ENCODE measurements at places on chromosomes 4 and X.

GRCh38 chr4:83025563-83025962 lies 9.4 kb upstream of the COPS4 start:
- no peak for DNase-seq

GRCh38 chr4:139567159-139567870 lies 11.3 kb upstream of the SETD7 start:
- no peak for DNase-seq

DNA sequence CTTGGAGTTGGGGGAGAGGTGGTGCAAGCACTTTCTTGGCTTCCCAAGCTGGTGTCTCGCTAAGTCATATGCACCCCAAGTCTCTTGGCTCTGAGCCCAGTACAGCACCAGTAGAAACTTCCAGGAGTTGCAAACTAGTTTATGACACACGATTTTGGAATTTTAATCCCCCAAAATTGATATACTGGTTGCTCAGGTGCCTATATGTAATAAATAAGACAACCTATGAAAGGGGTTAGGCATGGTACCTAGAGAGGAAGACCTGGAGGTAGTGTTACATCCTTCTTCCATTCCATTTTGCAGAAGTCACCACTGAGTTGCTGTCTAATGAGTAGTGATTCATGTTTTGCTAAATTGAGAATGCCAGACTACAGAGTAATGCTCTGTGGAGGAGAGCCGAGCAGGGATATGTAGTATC lies 4.3 kb upstream of the SLC4A4 start:
- no peak for DNase-seq

DNA sequence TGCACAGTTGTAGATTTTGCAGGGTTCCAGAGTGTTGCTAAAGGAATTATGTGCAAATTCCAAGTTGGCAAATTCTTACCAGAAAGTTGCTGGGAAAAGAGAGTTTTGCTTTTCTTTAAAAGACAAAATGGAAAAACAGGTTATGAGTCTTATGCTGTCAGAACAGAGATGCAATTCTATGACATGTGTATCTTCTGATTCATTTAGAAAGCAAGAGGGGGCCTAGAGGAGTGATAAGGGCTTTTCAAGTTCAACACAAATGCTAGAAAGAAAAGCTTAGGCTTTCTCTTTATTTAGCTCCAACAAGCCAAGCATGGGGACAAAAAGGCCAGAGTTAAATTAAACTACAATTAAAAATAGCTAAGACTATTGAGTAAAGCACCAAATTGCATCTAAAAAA lies 72.4 kb upstream of the GATB start:
- DNase-seq = no peak

DNA sequence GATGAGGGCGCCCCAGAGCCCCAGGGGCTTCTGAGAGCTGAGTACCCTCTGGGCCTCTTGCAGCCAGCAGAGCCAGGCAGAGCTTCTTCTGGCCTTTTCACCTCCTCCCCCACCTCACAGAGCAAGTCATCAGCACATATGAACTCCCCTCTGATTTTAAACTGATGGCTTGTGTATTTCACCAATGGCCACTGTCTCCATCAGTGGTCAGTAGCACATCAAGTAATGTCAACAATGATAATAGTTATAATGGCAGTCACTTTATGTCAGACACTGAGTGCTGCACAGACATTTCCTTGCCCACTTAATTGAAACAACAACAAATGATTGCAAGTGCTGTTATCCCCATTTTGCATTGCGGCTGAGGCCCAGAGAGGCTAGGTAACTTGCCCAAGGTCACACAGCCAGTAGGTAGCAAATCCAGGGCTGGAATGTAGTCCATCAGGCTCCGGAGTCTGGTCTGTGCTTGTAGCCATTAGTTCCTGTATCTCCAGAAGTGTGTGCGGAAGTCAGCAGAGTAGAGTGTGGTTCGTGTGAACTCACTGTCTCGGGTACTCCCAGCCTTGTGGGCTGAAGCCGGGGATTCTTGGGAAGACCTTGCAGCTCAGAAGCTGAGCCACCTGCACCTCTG lies 3.0 kb downstream of the ATP2B3 start:
- DNase-seq = no peak

DNA sequence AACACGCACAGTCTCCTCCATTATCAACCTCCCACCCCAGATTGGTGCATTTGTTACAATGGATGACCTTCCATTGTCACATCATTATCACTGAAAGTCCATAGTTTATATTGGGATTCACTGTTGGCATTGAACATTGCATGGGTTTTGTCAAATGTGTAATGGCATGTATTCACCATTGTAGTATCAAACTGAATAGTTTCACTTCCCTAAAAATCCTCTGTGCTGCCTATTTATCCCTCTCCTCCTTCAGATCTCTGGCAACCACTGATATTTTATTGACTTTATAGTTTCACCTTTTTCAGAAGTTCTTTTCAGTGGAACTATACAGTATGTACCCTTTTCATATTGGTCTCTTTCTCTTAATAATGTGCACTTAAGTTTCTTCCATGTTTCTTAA lies 1565.4 kb downstream of the PCDH18 start:
- DNase-seq = no peak

- no peak for DNase-seq
These were observed 25.5 kb downstream of the ADGRL3 start for GRCh38 chr4:61225656-61226055.

DNA sequence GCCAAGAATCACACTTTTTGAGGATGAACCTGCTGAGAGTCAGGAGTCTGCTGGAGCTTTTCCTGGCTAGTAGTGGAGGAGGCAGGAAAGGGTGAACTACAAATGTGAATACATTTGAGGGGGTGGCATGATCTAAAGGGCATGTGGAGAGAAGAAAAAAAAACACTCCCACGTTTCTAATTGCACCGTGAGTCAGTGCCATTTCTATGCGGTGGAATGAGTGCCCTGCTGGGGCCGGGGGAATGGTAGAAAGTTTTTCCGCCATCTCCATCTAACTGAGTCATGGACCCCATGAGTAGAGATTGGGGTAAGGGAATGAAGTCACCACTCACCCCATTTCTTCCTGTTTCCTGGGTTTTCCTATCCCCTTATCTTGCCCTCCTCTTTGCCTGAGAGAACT lies 19.8 kb downstream of the BEX3 start:
- DNase-seq = no peak

DNA sequence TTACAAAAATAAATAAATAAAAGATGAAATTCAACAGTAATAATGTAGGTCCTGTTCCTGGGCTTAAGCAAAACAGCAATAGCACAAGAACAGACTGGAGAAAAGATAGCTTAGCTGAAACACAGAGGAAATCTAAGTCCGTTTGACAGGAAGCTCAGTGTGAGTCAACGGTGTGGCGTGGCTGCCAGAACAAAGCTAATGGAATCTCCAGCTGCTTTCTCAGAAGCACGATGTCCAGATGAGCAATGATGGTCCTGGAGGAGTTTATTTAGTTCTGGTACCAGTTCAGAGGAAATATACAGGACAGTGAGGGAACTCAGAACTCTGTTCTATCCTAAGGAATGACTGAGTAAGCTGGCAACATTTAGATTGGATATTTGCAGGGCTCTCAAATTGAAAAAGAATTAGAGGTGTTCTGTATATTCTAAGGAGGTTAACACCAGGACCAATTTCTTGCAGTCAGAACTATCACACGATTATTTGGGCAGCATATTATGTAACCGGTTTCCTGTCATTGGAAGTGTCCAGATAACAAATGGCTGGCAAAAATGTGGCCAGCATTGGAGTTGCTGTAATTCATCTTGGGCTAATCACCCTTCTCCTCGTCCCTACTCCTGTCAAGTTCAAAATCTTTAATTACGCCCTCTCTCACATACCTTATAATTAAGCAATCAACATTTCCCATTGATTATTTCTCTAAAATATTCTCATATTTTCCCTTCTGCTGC lies 12.7 kb downstream of the GAB3 start:
- DNase-seq = no peak

GRCh38 chr4:37243722-37244582 lies 591 bp upstream of the NWD2 start:
- DNase-seq = no peak

DNA sequence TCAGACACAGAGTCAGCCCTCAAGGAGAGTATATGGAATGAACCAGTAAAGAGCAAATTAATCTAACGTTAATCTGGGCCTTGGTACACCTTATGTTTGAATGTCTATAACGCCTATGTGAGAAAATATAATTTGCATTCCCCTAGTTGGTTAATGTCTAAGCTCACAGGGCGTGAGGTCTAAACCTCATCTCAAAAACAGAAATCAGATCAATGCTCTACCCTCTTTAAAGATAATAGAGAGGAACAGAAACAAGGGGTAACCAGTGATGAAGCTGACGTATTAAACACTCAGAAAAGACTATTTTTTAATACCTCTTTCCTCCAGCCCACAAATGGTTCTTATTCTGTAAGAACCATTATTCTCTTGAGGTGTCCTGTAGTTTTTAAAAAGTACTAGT lies 369.2 kb upstream of the NOCT start:
- no peak for DNase-seq

GRCh38 chrX:119726900-119727555 lies 31.4 kb upstream of the SOWAHD start:
- no peak for DNase-seq

DNA sequence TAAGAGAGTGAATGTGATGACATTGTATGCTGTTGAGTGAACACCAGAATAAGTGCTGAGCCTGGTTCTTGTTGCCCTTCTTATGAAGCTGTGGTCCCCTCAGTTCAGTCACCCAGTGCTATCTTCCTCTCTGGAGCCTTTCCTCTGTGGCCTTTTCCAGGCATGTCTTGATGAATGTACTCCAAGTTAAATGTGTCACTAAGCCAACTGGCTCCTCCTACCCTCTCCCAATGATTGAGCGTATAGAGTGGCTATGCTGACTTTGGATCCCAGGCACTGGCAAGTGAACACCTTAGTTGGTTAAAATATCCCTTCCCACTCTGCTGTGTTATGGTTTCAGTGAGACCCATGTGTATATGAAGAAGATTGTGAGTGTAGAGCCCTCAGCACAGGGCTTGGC lies 134.1 kb upstream of the MAMLD1 start:
- no peak for DNase-seq

DNA sequence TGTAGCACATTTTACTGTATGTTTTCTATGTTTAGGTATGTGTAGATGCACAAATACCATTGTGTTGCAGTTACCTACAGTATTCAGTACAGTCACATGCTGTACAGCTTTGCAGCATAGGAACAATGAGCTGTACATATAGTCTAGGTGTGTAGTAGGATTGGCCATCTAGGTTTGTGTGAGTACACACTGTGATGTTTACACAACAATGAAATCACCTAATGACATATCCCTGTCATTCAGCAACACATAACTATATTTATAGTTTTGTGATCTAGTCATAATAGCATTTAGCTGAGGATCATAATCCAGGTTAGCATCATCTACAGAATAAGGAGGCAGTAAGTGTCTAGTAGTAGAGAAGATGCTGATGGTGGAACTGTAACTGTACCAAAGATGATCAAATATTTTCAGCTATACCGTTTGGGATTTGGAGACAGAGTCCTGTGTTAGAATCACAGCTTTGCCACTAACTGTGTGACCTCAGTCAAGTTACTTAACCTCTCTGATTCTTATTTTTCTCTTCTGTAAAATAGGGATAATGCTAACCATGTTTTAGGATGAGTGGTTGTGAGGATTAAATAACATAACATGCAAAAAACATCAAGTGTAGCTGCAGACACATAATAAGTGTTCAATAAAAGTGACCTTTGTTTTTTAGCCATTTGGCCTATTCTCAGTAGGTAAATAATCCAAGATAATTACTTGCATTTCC lies 73.3 kb downstream of the LIMCH1 start:
- DNase-seq = no peak

DNA sequence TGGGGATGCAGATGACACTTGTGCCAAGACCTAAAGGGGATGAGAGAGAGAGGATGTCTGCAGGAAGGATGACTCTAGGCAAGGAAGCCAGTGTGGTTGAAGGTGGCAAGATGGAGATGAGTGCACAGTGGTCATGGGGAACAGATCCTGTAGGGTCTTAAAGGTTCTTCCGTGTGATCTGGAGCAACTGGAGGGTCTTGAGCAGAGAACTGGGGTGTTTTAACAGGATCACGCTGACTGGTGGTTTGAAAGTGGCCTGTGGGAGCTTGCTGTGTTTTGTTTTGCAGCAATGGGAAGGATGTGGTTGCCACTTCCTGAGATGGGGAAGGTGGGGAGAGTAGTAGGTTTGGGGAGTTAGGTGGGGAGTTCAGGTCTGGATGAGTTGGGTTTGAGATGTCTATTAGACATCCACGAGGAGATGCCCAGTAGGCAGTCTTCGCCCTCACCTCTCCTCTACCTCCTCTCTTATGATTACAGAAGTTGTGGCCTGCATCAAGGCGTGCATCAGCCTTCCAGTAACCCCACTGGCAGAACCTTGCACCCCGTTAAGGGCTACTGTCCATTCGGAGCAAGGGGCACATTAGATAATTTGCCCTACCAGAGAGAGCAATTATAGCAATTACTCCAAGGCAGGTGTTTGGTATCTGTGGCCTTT lies 1.4 kb upstream of the STBD1 start:
- DNase-seq = no peak

DNA sequence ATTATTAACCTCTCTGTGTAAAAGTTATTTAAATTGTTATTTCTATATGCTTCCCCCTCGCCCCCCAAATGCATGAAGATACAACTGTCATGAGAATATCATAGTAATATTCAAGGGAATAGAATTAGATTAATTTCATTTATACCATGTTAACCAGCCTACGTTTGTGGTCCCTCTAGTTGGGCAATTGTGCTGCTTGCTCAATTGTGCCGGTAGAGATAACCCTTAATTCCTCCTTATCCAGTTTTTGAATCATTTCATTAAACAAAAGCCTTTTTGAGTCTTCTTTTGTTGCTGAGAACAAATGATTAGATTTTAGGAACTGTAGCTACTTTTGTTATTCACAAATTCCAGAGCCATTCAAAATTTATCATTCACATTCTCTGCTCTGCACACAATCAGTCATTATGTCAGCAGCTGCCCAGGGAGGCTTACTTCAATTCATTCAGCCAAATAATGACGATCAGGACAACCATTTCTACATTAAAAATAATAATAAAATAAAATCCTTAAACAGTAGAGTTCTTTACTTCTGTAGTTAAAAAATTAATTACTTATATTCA lies 98.1 kb downstream of the ADGRL3 start:
- no peak for DNase-seq

GRCh38 chrX:38879631-38880220 lies 78.5 kb downstream of the MID1IP1 start:
- DNase-seq = no peak

- DNase-seq = no peak
These were observed 192.7 kb downstream of the ANAPC10 start for GRCh38 chr4:144905286-144905685.

- DNase-seq = no peak
These were observed 394.7 kb downstream of the GALNTL6 start for GRCh38 chr4:172207886-172208285.

DNA sequence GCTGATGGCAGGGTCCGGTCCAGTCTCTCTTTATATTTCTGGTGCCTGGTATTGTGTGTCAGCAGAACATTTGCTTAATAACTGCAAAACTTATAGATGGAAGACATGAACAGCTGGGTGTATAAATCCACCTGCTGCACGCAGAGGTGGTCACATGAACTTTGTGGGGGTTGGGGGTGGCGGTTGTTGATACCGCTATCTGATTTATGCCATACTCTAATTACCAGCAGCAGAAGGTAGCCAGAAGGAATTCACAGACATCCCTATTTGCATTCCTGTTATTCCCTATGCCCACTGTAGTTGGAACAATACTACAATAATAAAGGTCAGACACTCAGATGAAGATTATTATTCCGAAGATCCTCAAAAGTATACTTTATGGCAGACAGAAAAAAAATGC lies 121.6 kb upstream of the PUDP start:
- DNase-seq = no peak

Measured in NCI-H2081 treated with DMSO at 0.1 percent for 48 hours (cell line).